NCI-H510A (cell line): ENCODE measurements at places on chromosomes 5 and 9.

DNA sequence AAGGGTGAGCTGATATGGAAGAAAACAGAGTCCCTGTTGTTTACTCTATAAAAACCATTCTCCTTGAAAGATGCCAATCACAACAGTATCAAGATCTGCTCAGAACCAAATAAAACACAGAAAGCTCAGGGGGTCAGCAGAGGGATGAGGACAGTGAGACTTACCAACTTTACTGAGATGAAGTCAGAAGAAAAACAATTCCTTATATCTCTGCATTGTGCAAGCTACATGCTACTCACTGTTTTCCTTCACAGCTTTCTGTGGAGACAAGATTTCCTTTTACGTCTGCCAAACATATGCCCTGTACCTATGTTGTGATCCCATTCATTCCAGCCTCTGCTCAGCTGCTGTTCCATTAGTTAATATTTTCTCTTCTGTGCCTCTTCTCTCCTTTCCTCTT lies 185.6 kb downstream of the TSSK1B start:
- DNase-seq: no peak

- DNase-seq: no peak
Observed at GRCh38 chr5:145934276-145934675, 2.1 kb upstream of the SH3RF2 start.

- no peak for DNase-seq
Observed at GRCh38 chr5:42595597-42595996, 161.0 kb upstream of the CCDC152 start.

- DNase-seq: no peak
Observed at GRCh38 chr9:121463026-121463807, 36.4 kb downstream of the GGTA1 start.

- DNase-seq: no peak
Observed at GRCh38 chr9:105858877-105859276, 164.5 kb downstream of the TMEM38B start.

GRCh38 chr5:10286162-10286861 lies 21.4 kb downstream of the CMBL start:
- DNase-seq: no peak

- DNase-seq: no peak
Observed at GRCh38 chr5:68219161-68219816, 3.7 kb downstream of the PIK3R1 start.

- DNase-seq: no peak
Observed at GRCh38 chr5:162752612-162753011, 684.8 kb upstream of the CCNG1 start.

- DNase-seq: no peak
Observed at GRCh38 chr5:92332039-92332438, 948.9 kb upstream of the ARRDC3 start.

- no peak for DNase-seq
Observed at GRCh38 chr9:105198023-105198422, 46.4 kb upstream of the SLC44A1 start.

DNA sequence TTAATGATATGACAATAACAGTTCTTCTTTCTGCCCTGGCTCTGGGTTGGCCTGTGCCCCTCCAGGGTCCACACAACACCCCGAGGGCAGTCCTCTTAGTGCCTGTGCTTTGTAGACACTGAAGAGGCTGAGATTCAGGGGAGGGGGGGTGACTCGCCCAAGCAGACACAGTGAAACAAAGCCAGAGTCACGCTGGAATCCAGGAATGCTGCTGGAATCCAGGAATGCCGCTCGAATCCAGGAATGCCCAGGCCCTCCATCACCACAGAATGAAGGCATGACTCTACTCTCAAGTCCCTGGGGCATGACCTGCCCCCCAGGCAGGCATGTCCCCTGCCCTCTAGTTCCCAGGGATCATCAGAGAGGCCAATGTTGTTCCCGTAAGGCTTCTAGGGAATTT lies 73.1 kb downstream of the LRSAM1 start:
- no peak for DNase-seq

DNA sequence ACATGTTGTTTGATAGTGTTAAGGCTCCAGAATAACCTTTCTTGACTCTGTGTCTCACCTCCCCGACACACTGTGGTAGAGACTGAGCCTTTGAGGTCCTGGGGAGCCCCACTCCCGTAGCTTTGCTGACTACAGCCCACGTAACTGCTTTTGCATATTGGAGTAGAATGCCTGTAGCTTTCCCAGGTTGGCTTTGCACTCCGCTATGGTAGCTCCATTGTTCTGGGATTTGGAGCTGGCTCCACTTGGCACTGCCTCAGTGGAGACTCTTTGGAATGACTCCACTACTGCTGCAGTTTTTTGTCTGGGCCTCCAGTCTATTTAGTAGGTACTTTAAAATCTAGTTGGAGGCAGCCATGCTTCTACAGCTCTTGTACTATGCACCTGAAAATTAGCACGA lies 56.2 kb upstream of the ANXA1 start:
- no peak for DNase-seq

DNA sequence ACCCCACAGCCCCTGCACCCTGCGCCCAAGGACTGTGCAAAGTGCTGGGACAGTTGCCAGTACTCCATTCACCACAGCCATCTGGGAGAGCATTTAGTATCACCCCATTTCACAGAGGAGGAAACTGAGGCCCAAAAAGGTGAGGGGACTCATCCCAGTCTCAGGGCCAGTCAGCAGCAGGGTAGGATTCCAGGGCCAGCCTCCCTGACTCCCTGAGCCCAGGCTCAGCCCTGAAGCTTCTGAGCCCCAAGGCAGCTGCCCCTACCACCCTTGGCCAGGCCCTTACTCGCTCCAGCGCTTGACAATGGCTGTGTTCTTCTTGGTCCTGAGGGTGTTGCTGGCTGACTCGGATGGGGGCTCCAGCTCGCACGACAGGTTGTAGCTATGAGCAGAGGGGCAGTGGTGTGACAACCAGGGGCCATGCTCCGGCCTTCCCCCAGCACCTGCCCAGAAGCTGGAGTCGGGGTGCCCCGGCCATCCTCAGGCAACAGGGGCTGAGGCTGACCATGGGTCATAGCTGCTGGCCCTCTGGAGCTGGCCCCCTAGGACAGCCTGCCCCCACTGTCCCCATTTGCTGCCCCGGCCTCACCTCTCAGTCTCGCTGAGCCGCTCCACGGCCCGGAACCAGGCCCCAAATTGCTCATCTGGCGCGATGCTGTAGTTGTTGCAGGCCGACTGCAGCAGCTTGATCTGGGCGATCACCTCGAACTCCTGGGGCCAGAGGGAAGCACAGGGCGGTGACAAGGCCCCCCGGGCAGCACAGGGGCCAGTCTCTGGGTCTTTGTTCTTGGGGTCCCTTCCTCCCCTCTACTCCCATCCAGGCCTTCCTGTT lies 18.6 kb downstream of the RALGDS start:
- no peak for DNase-seq

- no peak for DNase-seq
Observed at GRCh38 chr9:75431375-75431774, 343.1 kb downstream of the OSTF1 start.

DNA sequence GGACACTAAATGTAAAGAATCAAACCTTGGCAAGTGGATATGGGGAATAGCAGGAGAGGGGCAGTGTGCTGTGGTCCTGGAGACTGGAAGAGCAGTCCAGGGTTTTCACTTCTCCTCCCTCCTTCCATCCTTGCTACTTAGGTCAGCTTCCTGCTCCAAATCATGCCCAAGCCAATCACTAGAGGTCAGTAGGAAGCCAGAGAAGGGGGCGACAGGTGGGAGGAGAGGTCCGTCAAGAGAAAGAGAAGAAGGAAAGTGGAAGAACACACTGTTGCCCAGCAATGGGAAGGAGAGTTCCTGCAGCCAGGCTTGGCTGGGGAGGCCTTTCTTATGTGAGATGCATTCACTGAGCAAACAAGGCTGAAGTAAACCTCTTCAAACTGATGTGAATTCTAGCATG lies 289.6 kb downstream of the DTWD2 start:
- no peak for DNase-seq

DNA sequence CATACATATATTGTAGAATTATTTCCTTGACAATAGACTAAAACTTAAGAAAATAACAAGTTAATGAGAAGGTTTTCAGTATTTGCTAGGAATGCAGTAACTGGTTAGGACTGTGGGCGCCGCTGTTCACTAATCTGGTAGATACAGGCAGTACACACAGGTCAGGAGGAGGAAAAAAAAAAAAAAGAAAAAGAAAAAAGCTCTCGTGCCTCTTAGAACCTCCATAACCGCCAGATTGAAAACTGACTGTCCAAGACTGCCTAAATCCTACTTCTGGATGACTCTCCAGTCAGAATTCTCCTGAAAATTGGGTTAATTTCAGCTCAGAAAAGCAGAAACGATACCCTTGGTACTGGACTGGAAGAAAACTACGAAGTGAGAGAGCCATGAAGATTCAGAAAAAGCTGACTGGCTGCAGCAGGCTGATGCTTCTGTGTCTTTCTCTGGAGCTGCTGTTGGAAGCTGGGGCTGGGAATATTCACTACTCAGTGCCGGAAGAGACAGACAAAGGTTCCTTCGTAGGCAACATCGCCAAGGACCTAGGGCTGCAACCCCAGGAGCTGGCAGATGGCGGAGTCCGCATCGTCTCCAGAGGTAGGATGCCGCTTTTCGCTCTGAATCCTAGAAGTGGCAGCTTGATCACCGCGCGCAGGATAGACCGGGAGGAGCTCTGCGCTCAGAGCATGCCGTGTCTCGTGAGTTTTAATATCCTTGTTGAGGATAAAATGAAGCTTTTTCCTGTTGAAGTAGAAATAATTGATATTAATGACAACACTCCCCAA lies at the start of gene PCDHGA1:
PCDHGA1 (plus strand) TSS at position 216 of the 782 bp plus-strand sequence.
- no peak for DNase-seq

DNA sequence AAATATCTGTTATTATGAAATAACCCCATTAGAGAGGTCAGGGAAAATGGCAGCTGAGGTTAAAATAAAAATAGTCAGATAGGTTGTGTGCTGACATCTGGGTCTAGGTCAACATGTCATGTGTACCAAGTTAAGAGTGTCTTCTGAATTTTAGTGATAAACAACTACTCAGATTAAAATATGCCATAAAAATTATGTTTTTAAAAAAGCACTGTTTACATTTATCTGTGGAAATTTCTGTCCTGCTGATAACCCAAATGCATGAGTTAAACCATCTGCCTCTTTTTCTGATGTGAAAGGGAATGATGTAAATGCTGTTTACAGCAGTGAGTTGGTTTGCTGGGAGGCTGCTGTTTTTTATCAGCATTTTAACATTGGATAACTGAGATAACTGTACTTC lies 361.2 kb upstream of the TARS1 start:
- DNase-seq: no peak

- DNase-seq: no peak
Observed at GRCh38 chr9:73807952-73808351, 656.3 kb downstream of the ANXA1 start.

- DNase-seq: no peak
Observed at GRCh38 chr9:13896047-13896446, 417.9 kb downstream of the NFIB start.

DNA sequence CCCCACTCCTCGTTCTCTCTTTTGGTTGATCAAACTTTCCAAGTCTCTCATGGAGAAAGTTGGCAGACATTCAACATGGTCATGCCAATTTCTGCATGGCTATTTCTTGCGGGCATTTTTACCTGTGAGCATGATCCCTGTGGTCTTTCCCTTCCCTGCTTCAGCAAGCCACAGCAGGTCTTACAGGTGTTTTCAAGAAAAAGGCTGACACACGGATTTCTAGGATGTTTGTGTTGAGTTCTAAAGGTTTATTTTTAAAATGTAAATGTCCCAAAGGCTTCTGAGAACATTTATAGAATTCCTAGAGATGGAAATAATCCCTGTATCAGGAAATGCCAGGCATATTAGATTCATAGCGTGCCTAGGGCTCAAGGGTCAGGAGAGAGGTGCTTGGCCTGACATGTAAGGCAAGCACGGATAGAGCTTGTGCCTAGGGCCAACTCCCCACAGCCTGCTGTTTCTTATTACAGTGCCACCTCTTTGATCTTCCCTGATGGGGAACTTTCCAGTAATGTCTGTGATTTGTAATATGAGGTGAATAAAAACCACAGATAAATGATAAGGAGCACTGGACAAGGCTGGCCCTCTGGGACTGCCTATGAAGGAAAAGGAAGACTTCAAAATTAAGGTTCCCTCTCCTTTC lies 79.8 kb downstream of the MUSK start:
- DNase-seq: no peak

DNA sequence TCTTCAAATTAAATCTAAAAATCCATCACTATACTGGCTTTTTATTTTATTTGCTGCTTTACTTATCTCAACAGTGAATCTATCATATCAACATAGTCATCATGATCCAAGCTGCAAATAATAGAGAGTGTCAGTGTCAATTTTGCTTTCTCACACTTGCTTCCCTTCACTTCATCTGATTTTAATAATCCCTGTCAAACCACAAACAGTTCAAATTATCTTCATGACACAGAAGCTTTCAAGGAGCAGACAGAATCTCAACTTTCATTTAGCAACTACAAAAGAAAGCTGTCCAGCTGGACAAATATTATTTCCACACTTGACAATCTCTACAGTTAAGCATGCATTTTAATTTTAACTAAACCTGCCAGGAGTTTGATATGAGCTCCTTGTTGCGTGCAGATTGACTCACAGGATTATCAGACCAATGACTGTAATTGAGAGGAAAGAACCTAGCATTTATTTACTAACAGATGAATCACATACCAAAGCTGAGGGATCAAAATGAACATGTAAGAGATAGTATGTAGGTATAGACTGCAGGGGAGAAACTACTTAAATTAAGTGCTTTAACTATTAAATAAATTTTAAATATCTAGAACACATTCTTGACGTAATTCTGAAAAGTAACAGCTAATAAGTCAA lies 56.0 kb downstream of the KIAA0825 start:
- peak; percentile 20 for DNase-seq

DNA sequence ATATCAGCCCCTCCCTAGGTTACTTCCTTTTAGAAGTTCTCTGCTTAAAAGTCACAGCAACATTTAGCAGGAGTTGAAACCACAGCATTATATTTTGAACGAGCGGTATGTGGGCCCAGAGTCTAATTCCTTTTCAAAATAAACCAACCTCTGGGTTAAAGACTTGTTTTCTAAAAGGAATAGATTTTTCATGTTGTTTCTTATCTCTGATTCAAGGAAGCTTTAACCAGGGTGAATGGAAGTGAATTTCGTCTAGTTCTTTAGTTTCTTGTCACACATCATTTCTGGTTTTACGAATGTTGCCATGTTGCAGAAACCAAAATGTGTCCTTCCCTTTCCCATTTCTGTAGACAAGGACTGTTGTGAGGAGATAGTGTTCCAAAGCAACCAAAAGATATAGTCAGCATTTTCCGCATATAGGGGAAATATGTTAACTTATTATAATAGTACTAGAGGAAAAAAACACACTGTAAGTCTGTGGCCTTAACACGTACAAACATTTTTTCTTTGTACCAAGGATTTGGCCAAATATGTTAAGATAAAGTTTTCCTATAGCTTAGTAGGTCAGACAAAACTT lies 142.4 kb downstream of the PCSK5 start:
- DNase-seq: no peak

- DNase-seq: no peak
Observed at GRCh38 chr5:15326471-15326870, 173.5 kb upstream of the FBXL7 start.

DNA sequence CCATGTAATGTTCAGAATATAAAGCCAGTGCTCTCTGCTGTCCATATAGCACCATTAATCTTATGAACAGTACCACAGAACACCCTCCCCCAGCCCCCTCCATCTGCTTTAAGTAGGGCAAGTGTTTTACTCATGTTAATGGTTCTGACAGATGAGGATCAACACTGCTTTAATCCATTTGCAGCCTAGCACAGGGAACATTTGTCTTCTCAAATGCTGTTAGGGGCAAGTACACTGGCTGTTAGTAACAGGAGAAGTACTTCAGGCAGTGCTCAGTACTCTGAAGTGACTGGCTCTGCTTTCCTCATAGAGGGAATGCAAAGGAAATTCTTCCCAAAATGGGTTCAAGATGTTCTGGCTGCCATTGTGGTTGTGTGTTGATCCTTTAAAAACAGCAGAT lies 202.6 kb downstream of the DCP2 start:
- DNase-seq: no peak

GRCh38 chr9:21070171-21070571 lies 7.6 kb downstream of the IFNB1 start:
- no peak for DNase-seq
